Activated CD4-positive, alpha-beta T cell treated with anti-CD3 and anti-CD28 coated beads for 24 hours (primary cell): ENCODE measurements at places on chromosomes 7 and 10.

DNA sequence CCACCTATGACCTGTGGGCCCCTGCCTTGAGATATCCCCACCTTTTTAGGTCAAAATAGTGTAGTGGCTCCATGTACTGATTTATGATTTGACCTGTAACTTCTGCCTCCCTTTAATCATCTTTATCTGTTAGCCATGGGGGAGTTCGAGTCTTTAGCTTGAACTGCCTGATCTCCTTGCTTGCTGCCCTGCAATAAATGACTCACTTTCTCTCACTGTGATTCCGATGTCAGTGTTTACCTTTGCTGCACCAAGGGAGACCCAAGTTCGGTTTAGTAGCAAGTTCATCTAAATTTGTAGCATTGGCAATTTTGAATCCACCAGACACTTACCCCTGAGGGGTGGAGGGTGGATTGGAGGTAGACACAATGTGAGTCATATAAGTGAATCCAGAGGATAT is 814.6 kb upstream of the AUTS2 start:
- no peak for DNase-seq

DNA sequence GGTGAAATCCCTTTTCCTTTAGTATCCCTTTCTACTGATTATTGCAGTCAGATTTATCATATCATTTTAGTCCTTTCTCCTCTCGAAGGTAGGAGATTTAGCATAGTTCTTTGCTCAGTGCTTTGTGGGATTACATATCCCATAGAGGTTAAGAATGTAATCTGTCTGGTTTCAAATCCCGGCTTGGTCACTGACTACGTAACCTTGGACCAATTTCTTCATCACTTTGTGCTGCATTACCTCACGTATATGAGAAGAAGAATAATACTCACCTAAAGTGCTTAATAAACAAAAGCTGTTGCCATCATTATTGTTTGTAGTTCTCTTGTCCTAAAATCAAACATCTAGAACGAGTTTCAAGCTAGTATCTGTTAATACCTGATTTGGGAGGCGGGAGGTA is 74.0 kb downstream of the KMT2E start:
- DNase-seq = no peak

- DNase-seq = no peak
Measured at GRCh38 chr7:83835424-83835823, 186.5 kb upstream of the SEMA3E start.

DNA sequence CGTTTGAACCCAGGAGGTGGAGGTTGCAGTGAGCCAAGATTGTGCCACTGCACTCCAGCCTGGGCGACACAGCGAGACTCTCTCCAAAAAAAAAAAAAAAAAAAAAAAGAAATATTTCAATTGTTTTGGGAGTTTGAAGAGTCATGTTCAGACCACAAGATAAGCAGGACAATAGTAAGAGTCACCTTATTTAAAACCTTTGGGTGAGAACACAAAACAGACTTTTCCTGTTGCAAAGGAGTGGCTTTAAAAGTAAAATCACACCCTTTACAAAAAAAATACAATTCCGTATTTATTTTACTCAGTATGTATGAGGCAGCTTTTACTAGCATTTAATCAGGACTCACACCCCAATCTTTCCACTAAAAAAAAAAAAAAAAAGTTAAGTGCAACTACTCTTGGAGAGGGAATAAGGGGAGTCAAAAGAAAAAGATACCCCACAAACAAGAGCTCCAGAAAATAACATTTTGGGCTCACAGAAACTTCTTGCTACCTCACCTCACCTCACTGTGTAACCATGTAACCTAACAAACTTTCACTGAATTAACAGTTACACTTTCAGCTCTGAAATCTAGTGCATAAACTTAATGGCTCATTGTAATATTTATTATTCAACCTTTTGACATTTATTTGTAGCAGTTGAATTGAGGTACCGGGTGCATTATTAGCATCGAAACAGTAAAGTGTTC is 11.2 kb downstream of the SKIDA1 start:
- DNase-seq = no peak

- no peak for DNase-seq
Measured at GRCh38 chr10:113689057-113689456, 9.3 kb downstream of the CASP7 start.

DNA sequence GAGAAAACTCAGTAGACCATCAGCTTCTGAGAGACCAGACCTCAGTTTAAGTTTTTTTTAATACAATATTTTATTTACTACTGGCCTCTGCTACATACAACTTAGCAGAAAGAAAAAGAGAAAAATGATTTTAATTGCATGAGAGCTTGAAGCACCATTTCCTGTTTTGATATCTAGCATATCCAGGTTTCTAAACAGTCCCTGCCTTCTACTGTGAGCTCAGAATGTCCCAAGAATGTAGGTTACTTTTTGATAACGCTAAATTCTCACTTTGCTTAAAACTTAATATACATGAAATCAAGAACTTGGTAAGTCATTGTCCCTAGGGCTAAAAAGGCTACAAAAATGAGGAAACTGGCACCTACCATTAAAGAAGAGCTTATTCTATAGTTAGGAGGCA is 7.0 kb downstream of the TMEM243 start:
- no peak for DNase-seq

- DNase-seq = no peak
Measured at GRCh38 chr10:80537086-80537735, 491 bp upstream of the SH2D4B start.

DNA sequence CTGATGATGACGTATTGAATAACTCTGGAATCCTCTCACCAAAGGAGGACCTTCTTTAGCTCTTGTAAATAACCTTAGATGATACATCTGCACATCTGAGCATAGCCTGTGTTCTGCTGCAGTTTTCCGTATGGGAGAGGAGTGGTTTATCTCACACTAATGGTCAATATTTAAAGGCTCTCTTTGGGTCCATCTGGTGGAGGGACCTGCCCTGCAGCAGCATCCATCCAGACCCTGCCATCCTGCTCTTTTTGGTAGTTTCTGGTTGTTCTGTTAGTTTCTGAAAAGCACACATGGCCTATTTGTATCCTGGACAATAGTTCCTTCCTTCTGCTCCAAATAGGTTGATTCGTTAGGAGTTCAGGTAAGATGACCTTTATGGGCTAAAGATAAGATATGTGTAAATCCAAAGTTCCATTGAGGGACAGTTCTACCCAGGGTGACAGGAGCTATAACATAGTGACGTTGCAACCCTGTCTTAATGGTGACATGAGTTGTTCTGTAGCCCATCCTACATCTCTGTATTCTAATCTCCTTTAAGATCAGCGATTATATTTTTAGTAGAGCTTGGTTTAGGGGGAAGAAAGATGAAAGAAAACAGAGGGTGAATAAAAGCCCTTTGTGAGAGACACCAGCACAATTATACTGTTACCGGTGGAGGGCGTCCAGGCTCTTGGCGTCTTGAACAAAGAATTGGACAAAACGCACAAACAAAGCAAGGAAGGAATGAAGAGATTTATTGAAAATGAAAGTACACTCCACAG is 60.0 kb upstream of the KLF14 start:
- DNase-seq = no peak

DNA sequence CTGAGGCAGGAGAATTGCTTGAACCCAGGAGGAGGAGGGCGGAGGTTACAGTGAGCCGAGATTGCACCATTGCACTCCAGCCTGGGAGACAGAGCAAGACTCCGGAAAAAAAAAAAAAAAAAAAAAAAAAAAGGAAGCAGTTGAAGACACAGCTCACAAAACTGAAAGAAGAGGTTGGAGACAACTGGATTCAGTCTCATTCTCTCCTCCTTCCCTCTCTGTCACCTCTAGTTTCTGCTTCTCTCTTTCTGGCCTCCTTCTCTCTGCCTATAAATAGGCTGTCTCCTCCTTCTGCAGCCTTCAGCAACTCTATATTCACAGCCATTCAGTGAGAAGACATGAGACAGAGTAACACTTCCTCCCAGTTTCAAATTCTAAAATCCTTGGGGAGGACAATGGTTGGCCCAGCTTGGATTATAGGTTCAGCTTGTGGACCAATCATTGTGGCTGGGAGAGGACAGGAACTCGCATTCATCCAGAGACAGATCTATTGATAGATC is 125.6 kb upstream of the HABP2 start:
- DNase-seq = no peak

DNA sequence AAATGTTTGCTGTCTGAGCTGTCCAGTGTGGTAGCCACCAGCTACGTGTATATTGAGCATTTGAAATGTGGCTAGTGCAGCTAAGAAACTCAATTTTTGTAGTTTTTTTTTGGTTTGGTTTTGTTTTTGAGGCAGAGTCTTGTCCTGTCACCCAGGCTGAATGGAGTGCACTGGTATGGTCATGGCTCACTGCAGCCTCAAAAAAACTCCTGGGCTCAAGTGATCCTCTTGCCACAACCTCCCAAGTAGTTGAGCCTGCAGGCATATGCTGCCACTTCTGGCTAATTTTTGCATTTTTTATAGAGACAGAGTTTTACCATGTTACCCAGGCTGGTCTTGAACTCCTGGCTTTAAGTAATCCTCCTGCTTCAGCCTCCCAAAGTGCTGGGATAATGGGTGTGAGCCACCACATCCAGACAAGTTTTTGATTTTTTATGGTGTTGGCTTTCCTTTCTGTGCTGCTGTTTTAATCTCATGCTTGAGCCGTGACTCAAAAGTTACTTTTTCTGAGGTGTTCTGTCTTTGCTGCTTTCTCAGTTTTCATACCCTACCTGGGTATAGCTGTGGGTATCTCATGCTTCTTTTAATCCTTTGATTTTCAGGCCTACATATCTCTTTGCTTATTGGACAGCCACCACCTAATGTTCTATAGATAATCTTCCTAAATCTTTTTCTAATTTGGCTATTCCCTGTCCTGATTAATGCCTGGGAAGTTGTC is 16.0 kb downstream of the WAC start:
- DNase-seq = no peak

GRCh38 chr7:150973571-150974451 is 4.3 kb downstream of the KCNH2 start:
- no peak for DNase-seq

DNA sequence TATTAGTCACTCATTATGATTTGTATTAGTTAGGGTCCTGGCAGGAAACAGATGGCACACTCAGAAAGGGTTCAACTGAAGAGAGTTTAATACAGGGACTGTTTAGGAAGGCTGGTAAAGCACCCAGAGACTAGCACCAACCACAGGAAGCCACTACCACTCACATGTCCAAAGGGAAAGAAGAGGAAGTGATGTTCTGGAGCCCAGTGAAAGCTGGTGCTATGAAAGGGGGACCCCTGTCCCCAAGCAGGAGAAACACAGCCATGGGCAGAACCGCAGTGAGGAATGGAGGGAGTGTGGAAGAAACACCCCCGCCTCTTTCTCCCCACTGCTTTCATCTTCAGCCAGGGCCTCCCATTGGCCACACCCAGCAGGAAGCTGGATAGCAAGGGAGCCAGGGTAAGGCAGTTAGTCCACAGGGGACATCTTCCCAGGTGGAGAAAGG is 3.2 kb upstream of the VSIR start:
- no peak for DNase-seq

GRCh38 chr10:131722525-131723264 is 178.1 kb upstream of the PPP2R2D start:
- no peak for DNase-seq

- DNase-seq = no peak
Measured at GRCh38 chr7:10588084-10588483, 385.6 kb upstream of the PHF14 start.

GRCh38 chr7:50363327-50364060 is 59.0 kb downstream of the IKZF1 start:
- DNase-seq = no peak

- no peak for DNase-seq
Measured at GRCh38 chr7:21108182-21108581, 319.7 kb upstream of the SP4 start.

GRCh38 chr10:74123081-74123480 is 27.5 kb downstream of the AP3M1 start:
- DNase-seq = no peak

GRCh38 chr10:58573144-58573543 is 60.5 kb downstream of the BICC1 start:
- DNase-seq = no peak

GRCh38 chr7:122520971-122521555 is 177.9 kb downstream of the RNF133 start:
- DNase-seq = no peak
